ENCODE measurements at places on chromosomes 3 and 15. TPM values are rescaled to one million over a fixed set of nuclear protein-coding genes. Genes with fewer than 3 reads are reported as not detected.

TRIM59 gene
- 3.8 TPM for total RNA-seq

ASB14 gene
- total RNA-seq, result not detected

TTLL13 gene
- total RNA-seq, result 0.22 TPM

STAC gene
- total RNA-seq, result not detected

SMARCC1 gene
- total RNA-seq, result 44.6 TPM

TMA7 gene
- total RNA-seq, result 321 TPM

MON1A gene
- total RNA-seq, result 12.1 TPM

CLSTN2 gene
- 9.7 TPM for total RNA-seq

STRA6 gene
- not detected for total RNA-seq

- no peak overlapping the region for H3K27ac ChIP-seq
- no peaks in the 10 kb centered on the region for H3K4me1 ChIP-seq
- no peaks in the 10 kb centered on the region for H3K36me3 ChIP-seq
These were observed 20.9 kb downstream of the SLC2A2 start for GRCh38 chr3:171005648-171006047.

- H3K4me3 ChIP-seq, result no peak overlapping the region
- H3K27me3 ChIP-seq, result no peaks in the 10 kb centered on the region
- peaks cover 27% of the 10 kb centered on the region for H3K4me1 ChIP-seq
- H3K27ac ChIP-seq, result peak overlapping the region; percentile 17
- H3K36me3 ChIP-seq, result no peaks in the 10 kb centered on the region
These were observed 1.1 kb downstream of the HHATL start for GRCh38 chr3:42701371-42702065.

- no peaks in the 10 kb centered on the region for H3K4me1 ChIP-seq
- DNase-seq, result no peak
- H3K36me3 ChIP-seq, result no peaks in the 10 kb centered on the region
- no peaks in the 10 kb centered on the region for H3K27me3 ChIP-seq
- H3K4me3 ChIP-seq, result no peak overlapping the region
- H3K27ac ChIP-seq, result no peak overlapping the region
These were observed 838.3 kb upstream of the ROBO1 start for GRCh38 chr3:80606073-80606472.

DNA sequence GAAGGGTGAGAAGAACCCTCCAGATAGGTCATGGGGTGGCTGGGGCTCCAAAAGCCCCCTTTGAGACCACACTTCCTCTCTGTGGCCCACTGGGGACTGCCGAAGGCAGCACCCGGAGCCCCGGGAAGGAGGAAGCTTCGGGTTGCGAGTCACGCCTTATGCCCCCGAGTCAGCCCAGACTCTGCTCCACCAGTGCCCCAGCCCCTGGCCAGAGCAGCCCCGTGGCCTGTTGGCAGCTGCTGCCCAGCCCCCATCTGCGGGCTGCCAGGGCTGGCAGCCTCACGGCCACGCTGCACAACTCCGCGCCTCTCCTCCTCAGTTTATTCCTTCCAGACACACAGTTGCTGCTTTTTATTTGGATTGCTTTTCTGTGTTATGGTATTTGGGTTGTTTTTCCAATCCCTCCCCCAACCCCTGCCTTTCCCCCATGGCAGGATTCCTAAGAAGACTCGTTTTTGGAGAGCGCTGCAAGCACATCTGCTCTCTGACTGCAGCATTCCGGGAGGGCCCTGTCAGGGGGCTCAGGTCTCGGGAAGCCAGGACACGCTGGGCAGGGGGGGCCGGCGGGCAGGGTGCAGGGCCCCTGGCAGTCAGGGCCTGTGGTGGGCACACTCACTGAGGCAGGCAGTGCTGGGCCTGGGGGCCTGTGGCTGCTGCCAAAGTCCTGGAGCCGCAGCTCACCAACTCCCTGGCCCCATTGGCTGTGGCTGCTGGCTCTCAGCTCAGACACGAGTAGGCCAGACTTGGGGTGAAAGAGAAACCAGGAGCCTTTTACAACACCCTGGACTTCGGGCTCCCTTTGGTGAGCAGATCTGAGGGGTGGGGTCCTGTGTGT is 20.2 kb downstream of the MAGEF1 start:
- no peaks in the 10 kb centered on the region for H3K27me3 ChIP-seq
- H3K4me3 ChIP-seq, result no peak overlapping the region
- no peak overlapping the region for H3K27ac ChIP-seq
- H3K36me3 ChIP-seq, result no peaks in the 10 kb centered on the region

GRCh38 chr3:22115581-22115980 is 364.6 kb upstream of the ZNF385D start:
- no peak overlapping the region for H3K27ac ChIP-seq
- H3K4me1 ChIP-seq, result no peaks in the 10 kb centered on the region
- no peak for DNase-seq
- no peak overlapping the region for H3K4me3 ChIP-seq

DNA sequence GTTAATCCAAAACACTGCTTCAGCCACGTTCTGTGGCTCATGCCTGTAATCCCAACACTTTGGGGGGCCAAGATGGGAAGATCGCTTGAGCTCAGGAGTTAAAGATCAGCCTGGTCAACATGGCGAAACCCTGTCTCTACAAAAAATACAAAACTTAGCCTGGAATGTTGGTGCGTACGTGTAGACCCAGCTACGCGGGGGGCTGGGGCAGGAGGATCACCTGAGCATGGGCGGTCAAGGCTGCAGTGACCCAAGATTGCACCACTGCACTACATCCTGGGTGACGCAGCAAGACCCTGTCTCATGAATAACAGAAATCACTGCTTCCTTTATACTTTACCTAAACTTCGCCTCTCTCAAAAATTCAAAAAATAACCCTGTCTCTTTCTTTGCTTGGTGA is 1325.0 kb upstream of the CADM2 start:
- H3K4me1 ChIP-seq, result no peaks in the 10 kb centered on the region
- no peak for DNase-seq

GRCh38 chr3:103210583-103210982 is 775.8 kb downstream of the ZPLD1 start:
- no peaks in the 10 kb centered on the region for H3K27me3 ChIP-seq
- no peaks in the 10 kb centered on the region for H3K36me3 ChIP-seq
- DNase-seq, result no peak
- H3K4me3 ChIP-seq, result no peak overlapping the region

DNA sequence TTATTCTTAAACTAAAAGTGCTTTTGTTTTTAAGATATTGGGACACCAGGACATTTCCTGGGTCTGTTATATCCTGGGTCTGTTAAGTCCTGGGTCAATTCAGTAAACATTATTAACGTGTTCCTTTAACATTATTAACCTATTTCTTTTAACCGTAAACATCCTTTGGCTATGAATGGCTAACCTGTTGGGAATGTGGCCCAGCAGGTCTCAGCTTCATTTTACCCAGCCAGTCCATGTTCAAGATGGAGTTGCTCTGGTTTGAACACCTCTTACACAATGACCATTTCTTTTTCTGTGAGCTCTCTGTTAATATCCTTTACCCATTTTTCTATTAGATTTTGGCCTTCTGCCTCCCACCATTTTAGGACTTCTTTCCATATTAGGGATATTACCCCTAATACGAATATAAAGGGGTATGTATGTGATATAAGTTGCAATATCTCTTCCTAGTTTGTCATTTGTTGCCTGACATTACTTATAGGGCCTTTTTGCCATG is 88.9 kb upstream of the NEDD4 start:
- no peak overlapping the region for H3K4me3 ChIP-seq
- no peak for DNase-seq
- no peak overlapping the region for H3K27ac ChIP-seq
- no peaks in the 10 kb centered on the region for H3K4me1 ChIP-seq
- no peaks in the 10 kb centered on the region for H3K36me3 ChIP-seq

DNA sequence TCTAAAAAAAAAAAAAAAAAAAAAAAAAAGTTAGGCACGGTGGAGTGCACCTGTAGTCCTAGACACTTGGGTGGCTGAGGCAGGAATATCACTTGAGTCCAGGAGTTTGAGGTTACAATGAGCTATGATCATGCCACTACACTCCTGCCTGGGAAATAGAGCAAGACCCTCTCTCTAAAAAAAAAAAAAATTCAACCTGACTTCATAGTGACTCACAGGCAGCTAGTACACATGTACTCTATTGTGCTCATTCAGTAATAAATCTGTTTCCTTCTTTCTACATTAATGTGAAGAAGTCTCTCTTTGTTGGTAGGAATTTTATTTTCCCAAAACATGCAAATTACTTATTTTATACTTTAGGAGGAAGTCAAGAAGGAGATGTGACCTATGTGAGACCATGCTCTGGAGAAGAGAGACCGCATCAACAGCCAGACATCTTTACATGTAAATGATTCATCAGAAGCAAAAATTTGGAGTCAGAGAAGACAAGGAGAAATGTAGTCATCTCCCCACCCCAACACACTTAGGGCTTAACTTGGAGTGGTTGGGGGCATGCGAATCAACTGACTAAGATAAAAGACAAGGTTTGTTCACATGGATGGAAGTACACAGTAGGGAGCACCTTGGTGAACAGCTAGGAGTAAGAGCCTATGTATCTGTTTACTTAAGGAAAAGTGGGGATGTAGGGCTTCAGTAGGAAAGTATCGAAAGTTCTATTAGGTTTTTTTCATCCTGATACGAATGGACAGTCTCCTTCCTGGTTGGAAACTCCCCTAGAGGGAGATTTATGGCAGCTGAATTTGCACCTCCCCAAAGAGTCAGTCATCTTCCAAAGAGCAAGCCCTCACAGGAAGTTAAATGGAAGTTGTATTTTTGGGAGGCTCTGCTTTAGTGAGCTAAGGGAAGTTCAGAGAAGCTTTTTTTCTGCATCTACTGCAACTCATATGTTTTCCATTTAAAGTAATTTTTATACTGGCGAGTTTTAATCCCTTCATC is 23.0 kb upstream of the NMD3 start:
- H3K27ac ChIP-seq, result no peak overlapping the region
- H3K4me3 ChIP-seq, result no peak overlapping the region
- DNase-seq, result no peak
- H3K4me1 ChIP-seq, result no peaks in the 10 kb centered on the region

- no peak overlapping the region for H3K4me3 ChIP-seq
- peaks cover 13% of the 10 kb centered on the region for H3K4me1 ChIP-seq
- H3K27me3 ChIP-seq, result no peaks in the 10 kb centered on the region
- no peak overlapping the region for H3K27ac ChIP-seq
These were observed 19.6 kb downstream of the VGLL4 start for GRCh38 chr3:11624161-11624560.

DNA sequence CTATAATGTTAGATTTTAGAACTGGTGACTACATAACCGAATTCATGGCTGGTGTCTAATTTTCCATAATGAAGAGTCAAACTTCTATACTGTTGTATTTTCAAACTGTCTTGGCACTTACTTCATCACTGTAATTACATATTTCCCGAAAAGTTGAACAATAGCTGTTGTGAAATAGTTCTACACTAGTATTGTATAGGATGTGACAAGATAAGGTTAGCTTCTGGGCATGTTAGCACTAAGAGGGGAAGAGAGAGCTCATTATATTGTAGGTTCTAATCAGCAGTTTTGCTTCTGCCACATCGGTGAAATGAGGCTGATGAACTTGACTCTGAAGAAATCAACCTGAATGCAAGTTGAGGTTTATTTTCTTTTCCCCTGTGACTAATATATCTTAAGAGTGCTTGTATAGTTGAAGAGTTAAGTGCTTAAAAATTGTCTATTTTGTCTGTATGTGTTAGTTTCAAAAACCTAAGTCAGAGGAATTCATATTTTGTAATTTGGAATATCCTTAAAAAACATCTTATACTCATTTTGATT is 8.9 kb downstream of the GYG1 start:
- peaks cover 8% of the 10 kb centered on the region for H3K4me1 ChIP-seq
- H3K27me3 ChIP-seq, result no peaks in the 10 kb centered on the region
- no peak overlapping the region for H3K4me3 ChIP-seq
- no peak overlapping the region for H3K27ac ChIP-seq

DNA sequence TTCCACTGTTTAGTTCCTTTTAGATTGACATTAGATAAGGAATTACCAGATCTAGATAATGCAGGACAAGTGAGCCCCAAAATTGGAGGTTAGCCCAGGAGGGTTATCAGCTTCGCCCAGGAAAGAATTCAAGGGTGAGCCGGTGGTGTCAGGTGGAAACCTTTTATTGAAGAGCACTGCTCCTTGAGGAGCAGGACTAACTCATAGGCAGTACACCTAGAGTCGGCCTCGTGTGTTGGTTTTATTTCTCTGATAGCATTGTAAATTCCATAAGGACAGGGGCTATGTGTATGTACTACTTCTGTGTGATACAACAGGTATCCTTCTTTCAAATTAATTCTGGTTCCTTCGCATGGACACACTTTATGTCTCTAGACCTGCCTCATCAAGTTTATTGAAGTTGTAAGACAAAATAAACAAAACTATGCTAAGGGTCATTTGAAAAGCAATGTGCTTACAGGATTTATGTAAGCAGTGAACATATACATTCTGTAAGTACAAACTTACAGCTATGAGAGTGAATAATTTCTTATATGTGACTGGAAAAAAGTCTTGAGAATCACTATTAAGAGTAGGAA is 57.2 kb downstream of the SNX4 start:
- H3K4me3 ChIP-seq, result no peak overlapping the region
- H3K4me1 ChIP-seq, result no peaks in the 10 kb centered on the region
- no peak for DNase-seq
- H3K36me3 ChIP-seq, result peaks cover 14% of the 10 kb centered on the region
- H3K27me3 ChIP-seq, result no peaks in the 10 kb centered on the region

DNA sequence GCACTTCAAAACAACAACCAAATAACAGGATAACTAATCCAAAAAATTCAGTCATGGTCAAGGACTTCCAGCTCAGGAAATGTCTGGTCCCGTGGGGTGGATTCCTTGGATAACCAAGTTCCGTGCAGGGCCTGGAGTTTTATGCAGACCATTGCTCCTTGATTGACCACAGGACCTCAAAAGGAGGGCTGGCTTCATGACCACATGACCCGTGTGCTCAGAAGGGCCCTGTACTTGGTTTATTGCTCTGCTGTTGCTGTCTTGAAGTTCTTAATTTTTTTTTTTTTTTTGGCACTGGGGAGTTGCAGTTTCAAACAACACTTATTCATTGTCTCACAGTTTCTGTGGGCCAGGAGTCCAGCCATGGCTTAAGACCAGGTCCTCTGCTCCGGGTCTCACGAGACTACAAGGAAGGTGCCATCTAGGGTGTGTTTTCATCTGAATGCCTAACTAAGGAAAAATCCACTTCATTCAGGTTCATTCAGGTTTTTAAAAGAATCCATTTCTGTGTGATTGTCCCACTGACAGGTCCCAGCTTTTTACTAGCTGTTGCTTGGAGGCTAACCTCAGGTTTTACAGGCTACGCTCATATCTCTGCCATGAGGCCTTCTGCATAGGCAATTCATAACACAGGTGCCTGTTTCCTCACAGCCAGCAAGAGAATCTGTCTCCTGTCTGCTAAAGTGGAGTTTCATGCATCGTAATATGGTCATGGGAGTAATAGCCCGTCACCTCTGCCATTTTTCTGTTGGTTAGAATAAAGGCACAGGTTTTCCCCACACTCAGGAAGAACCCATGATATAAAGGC is 65.3 kb downstream of the FLNB start:
- H3K4me1 ChIP-seq, result peaks cover 54% of the 10 kb centered on the region
- H3K4me3 ChIP-seq, result no peak overlapping the region
- peak overlapping the region; percentile 2 for H3K27ac ChIP-seq
- H3K36me3 ChIP-seq, result no peaks in the 10 kb centered on the region
- DNase-seq, result no peak

Data from thyroid gland (tissue), 4 donors.